Foreskin keratinocyte (primary cell): ENCODE measurements at places on chromosomes 4 and X.

DNA sequence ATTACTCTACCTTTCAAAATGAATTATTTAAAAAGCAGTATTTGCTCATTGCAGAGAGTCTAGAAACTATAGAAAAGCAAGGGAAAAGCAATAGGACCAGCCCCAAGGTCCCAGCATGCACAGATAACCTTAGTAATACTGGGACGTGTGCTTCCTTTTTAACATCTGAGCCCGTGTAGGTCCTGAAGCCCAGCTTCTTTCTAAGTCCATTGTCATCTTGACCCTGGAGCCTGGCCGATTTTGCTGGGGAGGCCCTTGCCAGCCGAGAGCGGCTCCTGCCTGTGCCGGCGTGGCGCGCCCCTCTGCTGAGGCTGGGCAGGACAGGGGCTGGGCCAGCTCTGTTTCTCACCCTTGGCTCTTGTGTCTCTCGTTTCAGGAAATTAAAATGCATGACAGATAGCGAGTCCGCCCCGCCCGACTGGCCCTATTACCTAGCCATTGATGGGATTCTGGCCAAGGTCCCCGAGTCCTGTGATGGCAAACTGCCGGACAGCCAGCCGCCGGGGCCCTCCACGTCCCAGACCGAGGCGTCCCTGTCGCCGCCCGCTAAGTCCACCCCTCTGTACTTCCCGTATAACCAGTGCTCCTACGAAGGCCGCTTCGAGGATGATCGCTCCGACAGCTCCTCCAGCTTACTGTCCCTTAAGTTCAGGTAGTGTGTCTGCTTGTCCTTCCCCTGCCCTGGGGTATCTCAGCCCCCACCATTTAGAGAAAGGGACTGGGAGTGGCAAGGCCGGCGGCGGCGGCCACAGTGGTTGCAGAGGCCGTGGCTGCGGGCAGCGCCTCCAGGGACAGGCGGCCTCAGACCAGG, 4.1 kb downstream of the MSANTD1 start:
- DNase-seq: no peak

- no peak for DNase-seq
Measured at GRCh38 chrX:109440475-109440874, 41.4 kb downstream of the GUCY2F start.

DNA sequence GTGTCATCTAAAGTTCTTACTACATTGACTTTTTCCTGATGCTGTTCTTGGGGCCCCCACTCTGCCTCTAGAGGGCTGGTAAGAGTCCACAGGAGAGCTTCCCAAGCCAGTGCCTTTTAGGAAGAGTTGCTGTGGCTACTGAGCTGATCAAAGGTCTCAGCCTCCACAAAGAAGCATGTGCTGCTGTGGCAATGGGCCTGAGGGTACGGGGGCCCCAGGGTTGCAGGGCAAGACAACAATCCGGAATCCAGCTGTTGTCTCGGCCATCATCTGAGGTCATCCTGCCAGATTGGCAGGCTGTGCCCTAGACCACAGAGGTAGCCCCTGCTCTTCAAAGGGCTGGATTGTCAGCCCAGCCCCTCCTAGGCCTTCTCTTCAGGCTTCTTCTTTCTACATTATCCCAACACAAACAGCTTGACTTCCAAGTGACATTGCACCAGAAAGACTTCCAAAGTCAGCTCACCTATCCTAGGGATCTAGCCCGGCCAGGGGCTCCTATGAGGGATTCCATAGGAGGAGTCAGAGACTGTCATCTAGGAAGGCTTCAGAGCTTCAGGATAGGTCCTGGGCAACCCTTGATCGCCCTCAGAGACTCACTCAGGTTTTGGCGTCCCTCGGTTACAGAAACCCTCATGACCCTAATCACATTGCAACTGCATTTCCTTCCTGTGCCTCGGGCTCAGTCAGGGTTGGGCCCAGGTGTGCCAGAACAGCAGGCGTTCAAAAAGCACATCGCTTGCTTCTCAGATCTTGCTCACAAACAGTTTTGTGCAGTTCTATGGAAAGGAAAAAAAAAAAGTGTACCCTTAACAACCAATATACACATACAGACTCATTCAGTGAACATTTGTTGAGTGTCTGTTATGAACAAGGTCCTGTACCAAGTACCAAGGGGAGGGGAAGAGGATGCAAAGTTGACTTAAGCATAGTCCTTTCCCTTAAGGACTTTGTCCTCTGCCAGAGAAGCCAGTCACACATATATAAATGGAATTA, 27.8 kb downstream of the SLC25A5 start:
- DNase-seq: no peak

DNA sequence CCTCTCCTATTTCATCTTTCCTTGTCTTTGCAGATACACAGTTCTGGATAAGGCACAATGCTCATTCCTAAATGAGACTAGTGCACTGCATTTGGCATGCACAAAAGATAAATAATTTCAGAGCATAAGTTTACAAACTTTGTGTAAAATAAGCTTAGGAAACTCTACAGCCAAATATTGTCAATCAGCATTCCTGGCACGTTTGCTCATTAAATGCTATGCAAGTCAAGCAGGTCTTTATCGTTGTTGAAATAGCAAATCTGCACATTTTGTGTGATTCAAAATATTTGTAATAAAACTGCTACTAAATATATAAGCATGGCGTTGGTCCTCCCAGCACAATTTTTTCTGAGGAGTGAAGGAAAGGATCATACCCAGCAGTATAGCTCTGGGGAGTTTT, 322.1 kb upstream of the NOCT start:
- DNase-seq: no peak

GRCh38 chr4:81632581-81633299, 161.0 kb upstream of the RASGEF1B start:
- peak; percentile 97 for DNase-seq

- DNase-seq: peak; percentile 99
Measured at GRCh38 chr4:5037553-5038551, 13.4 kb upstream of the STK32B start.

GRCh38 chrX:40094900-40095582, 2.7 kb downstream of the BCOR start:
- no peak for DNase-seq

DNA sequence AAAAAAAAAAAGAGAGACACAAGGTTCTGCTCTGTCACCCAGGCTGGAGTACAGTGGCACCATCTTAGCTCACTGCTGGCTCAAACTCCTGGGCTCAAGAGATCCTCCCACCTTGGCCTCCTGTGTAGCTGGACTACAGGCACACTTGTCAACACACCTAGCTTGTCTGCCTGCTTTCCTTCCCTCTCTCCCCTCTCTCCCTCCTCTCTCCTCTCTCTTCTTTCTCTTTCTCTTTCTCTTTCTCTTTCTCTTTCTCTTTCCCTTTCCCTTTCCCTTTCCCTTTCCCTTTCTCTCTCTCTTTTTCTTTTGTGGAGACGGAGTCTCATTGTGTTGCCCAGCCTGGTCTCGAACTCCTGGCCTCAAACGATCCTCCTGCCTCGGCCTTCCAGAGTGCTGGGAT, 132.1 kb downstream of the DIPK2B start:
- no peak for DNase-seq

GRCh38 chr4:87209182-87209581, 11.2 kb downstream of the KLHL8 start:
- DNase-seq: no peak

- DNase-seq: no peak
Measured at GRCh38 chr4:156673483-156673882, 298.1 kb downstream of the PDGFC start.

GRCh38 chr4:137129441-137129840, 402.9 kb downstream of the PCDH18 start:
- no peak for DNase-seq

- peak; percentile 73 for DNase-seq
Measured at GRCh38 chr4:57151481-57151880, 41.3 kb upstream of the IGFBP7 start.

GRCh38 chr4:7769396-7770223, 170.1 kb downstream of the AFAP1 start:
- DNase-seq: no peak

- DNase-seq: no peak
Measured at GRCh38 chrX:63746715-63747114, 38.3 kb downstream of the ARHGEF9 start.

- no peak for DNase-seq
Measured at GRCh38 chr4:126766241-126766640, 866.5 kb upstream of the INTU start.

- DNase-seq: no peak
Measured at GRCh38 chr4:2335729-2336101, 73.8 kb upstream of the MXD4 start.

GRCh38 chr4:8870647-8871416, 807 bp downstream of the HMX1 start:
- DNase-seq: no peak

GRCh38 chr4:92968556-92968955, 664.8 kb downstream of the GRID2 start:
- DNase-seq: no peak

DNA sequence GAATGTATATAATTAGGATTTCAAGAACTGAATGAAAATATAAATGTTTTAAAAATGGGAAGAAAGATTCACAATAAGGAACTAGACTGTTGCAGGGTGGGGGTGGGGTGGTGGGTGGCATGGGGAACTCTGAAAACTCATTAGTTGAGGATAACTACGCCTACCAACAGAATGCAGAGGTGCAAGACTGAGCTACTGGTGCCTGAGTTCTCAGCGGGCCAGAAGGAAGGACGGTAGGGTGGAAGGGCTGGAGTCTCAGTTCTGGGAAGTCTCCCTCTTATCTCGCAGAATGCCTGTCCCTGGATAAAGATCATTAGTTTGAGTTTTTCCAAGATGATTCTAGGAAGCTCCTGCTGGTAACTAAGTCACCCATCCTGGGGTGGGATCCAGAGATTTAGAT, 1.3 kb upstream of the SOD3 start:
- no peak for DNase-seq

DNA sequence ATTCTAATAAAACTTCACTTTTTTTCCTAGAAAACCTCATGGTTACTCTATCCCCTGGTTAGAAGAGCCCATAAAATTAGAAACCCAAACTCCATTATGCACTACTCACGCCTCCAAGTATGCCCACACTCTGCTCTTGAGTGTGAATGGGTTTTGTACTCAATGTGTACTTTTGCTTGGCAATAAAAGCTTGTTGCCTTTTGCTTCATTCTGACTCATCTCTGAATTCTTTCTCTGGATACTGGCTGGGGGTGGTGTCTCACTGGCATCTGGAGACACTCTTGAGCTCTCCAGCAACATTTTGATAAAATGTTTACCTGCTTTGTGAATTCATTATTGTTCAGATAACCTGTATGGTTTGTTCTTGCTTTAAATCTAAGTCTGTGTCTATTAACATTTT, 963.3 kb downstream of the TRAM1L1 start:
- DNase-seq: peak; percentile 59

- no peak for DNase-seq
Measured at GRCh38 chr4:184653650-184654049, 4.1 kb downstream of the PRIMPOL start.

GRCh38 chr4:100362366-100362765, 155.5 kb downstream of the EMCN start:
- DNase-seq: peak; percentile 30

DNA sequence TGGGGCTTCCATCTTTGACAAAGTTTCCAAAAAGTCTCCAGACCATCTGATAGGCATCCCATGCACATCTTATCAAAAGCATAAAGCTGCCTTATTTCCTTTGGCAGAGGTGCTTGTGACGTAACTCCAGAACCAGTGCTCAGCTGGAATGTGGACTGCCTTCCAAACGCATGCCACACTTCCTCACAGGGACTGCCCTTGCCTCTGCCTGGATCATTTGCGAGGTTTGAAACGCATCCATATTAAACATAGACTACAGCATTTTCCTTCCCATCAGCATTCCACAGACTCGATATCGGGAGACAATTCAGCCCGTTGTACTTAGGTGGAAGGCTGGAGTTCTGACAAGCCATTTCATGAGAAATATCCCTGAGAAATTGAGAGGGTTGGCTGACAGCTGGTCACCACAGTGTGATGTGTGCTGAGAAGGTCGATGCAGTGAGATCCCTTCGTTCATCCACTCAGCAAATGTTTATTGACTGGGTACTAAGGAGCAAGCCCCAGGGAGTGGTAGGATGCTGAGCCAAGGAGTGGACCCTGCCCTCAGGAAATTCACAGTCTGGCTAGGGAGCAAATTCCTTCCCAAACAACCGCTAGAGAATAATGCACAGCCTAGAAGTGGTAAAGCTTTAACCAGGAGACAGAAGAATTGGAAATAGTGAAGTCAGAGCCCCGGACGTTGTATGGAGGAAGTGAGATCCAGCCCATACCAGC, 376.0 kb downstream of the BCOR start:
- DNase-seq: no peak

DNA sequence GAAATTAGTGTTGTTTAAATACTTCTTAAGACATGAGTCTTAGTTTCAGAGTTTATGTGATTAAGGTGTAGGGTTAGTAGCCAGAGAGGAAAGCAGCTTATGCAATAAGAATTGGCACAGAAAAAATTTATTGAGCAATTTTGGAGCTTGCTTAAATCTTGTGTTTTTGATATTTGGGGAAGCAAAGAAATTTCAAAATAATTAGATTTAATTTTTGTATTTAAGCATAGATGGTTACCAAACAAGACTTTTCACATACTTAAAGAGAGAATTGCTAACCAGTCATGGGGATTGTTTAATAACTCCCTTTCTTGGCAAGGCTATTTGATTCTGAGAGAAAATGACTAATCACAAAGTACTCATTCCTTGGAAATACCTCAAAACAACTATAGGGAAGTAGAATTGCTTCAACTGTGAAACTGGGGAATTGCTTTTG, 202.0 kb upstream of the GRID2 start:
- DNase-seq: peak; percentile 65

- peak; percentile 63 for DNase-seq
Measured at GRCh38 chr4:108693211-108693610, 42.8 kb downstream of the OSTC start.

DNA sequence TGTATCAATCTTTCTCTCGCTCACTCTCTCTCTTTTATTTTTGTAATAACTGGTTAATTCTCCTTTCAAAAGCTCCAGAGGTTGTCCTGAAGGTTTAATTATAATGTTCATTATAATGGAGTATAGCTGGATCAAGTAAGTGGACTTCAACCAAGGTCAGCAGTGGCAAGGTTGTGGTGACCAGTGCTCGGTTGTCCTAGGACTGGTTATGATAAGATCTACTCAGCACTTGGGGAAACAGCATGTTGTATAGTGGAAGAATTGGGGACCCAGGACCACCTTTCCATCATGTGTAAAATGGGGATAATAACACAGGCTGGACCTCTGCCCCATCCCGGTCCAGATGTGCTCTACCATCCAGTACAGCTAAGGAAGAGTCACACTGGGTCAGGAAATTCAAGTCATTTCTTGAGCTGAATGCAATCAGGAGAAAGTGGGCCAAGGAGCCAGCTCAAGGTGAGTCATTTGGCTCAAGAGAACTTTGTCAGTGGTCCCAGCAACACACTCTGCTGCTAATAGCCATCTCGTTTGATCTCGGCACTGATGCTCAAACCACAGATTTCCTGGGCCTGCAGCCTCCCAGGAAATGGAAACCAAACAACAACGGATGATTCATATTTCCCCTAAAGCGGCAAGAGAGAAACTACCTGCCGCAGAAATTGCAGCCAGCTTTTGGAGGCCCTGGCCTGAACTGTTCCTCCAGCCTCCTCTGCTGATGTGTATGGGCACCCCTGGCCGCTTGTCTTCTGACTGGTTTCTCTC, 123.6 kb upstream of the RBPJ start:
- DNase-seq: peak; percentile 90

DNA sequence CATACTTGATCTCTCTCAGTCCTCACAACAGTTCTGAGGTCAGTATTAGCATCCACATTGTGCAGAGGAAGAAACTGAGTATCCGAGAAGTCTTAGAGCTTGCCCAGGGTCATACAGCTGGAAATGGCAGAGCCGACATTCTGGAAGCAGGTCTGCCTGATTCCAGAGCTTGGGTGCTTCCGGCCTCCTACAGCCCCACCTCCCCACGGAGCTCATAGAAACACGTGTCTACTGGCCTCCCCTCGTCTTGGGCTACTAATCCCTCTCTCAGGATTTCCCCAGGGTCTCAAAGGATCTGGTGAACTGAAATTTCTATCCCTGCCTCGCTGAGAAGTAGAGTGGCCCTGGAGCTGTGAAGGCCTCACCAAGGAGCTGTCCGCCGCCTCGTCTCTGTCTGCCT, 12.0 kb upstream of the KDM5C start:
- no peak for DNase-seq
